Heart left ventricle (tissue), 16 donors: ENCODE measurements at places on chromosomes 3 and 15. TPM values are rescaled to one million over a fixed set of nuclear protein-coding genes. Genes with fewer than 3 reads are reported as not detected.
A peak's percentile ranks its signal among the peaks of the same experiment; 100 is the strongest.

GRCh38 chr3:77394046-77394445 is 354.1 kb downstream of the ROBO2 start:
- no peaks in the 10 kb centered on the region for H3K36me3 ChIP-seq
- no peak for DNase-seq
- H3K27ac ChIP-seq = no peak overlapping the region
- H3K4me3 ChIP-seq = no peak overlapping the region
- H3K27me3 ChIP-seq = no peaks in the 10 kb centered on the region

DNA sequence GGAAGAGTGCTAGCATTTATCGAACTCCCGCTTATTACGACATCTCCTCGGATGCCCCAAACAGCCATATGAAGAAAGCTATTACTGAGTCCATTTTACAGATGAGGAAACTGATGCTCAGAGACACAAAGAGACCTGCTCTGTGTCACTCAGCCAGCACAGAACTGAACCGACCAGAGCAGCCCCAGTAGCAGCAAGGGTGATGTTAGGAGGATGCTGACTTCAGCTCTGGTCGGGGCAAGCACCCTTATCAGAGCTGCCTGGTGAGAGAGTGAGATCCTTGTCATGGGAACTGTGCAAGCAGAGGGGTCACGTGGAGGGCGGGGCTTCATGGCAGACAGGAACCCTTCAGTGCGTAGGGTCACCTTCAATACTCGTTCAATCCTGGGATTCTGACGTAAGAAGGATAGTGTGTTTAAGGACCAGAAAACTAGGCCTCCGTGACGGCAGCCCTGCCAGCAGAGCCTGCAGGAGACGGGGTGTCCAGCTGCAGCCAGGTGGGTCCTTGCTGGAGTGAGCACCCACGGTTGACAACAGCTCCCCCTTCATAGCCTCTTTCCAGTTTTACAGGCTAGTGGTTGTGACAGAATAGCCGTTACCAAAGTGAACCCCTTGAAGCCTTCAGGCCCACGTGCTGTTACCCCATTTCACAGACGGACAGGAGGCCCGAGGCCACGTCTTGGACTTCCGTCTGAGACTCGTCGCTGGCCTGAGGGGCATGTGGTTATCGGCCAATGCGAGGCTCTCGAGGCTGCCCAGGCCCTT is 12.0 kb upstream of the IQSEC1 start:
- H3K27me3 ChIP-seq = no peaks in the 10 kb centered on the region
- H3K36me3 ChIP-seq = no peaks in the 10 kb centered on the region
- DNase-seq = no peak
- no peak overlapping the region for H3K27ac ChIP-seq
- peaks cover 24% of the 10 kb centered on the region for H3K4me1 ChIP-seq
- no peak overlapping the region for H3K4me3 ChIP-seq

The SEMA3G gene
- 16.2 TPM for total RNA-seq

- peak overlapping the region; percentile 25 for H3K27ac ChIP-seq
- H3K4me1 ChIP-seq = no peaks in the 10 kb centered on the region
- DNase-seq = no peak
Observed at GRCh38 chr3:172538368-172539151, 15.3 kb upstream of the TNFSF10 start.

- H3K4me1 ChIP-seq = no peaks in the 10 kb centered on the region
- H3K36me3 ChIP-seq = no peaks in the 10 kb centered on the region
- H3K27ac ChIP-seq = no peak overlapping the region
- H3K27me3 ChIP-seq = no peaks in the 10 kb centered on the region
- DNase-seq = no peak
- no peak overlapping the region for H3K4me3 ChIP-seq
Observed at GRCh38 chr3:16848007-16848406, 36.7 kb upstream of the PLCL2 start.

The CTXND1 gene
- 1.7 TPM for total RNA-seq

GRCh38 chr3:28726840-28727239 is 378.2 kb upstream of the AZI2 start:
- H3K4me1 ChIP-seq = no peaks in the 10 kb centered on the region
- H3K36me3 ChIP-seq = no peaks in the 10 kb centered on the region
- H3K27me3 ChIP-seq = no peaks in the 10 kb centered on the region
- no peak overlapping the region for H3K4me3 ChIP-seq

DNA sequence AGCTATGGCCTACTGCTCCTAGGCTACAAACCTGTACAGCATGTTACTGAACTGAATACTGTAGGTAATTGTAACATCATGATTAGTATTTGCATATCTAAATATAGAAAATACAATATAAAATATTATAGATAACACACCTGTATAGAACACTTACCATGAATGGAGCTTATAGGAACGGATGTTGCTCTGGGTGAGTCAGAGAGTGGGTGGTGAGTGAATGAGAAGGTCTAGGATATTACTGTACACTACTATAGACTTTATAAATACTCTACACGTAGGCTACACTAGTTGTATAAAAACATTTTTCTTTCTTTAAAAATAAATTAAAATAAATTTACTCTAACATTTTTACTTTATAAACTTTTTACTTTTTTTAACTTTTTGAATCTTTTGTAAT is 224.0 kb upstream of the CBLB start:
- H3K27me3 ChIP-seq = no peaks in the 10 kb centered on the region
- DNase-seq = no peak
- no peaks in the 10 kb centered on the region for H3K36me3 ChIP-seq
- H3K4me1 ChIP-seq = no peaks in the 10 kb centered on the region
- H3K27ac ChIP-seq = no peak overlapping the region
- H3K4me3 ChIP-seq = no peak overlapping the region

DNA sequence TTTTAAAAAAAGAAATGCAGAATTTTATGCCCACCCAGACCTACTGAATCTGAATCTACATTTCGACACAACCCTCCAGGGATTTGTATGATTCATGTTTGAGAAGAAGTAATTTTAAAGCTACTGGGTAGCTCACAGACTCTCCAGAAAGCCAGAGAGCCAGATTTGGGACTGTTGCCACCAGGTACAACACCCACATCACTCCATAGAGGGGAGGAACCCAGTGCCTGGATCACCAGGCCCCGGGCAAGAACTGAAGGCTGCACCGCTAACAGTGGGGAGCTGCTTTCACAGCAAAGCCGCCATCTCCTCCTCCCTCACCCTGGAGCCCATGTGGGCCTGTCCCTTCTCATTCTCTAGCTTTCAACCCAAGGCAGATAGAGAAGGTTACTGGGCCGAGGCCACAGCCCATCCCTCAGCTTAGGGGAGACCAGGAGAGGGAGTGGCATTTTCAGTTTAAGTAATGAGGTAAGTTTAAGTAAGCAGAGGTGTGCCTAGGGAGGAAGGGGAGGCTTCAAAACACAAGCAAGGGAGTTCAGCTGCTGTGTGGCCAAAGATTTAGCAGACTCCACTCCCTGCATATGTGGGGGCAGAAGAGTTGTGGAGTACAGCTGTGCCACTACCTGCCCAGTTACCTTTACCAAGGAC is 109.8 kb downstream of the IL12A start:
- no peak overlapping the region for H3K27ac ChIP-seq
- no peak overlapping the region for H3K4me3 ChIP-seq
- H3K27me3 ChIP-seq = no peaks in the 10 kb centered on the region
- no peaks in the 10 kb centered on the region for H3K36me3 ChIP-seq

- H3K27ac ChIP-seq = no peak overlapping the region
- no peaks in the 10 kb centered on the region for H3K27me3 ChIP-seq
- no peaks in the 10 kb centered on the region for H3K36me3 ChIP-seq
Observed at GRCh38 chr3:144175644-144176425, 204.2 kb downstream of the DIPK2A start.

The SOX2 gene
- total RNA-seq = 0.16 TPM

DNA sequence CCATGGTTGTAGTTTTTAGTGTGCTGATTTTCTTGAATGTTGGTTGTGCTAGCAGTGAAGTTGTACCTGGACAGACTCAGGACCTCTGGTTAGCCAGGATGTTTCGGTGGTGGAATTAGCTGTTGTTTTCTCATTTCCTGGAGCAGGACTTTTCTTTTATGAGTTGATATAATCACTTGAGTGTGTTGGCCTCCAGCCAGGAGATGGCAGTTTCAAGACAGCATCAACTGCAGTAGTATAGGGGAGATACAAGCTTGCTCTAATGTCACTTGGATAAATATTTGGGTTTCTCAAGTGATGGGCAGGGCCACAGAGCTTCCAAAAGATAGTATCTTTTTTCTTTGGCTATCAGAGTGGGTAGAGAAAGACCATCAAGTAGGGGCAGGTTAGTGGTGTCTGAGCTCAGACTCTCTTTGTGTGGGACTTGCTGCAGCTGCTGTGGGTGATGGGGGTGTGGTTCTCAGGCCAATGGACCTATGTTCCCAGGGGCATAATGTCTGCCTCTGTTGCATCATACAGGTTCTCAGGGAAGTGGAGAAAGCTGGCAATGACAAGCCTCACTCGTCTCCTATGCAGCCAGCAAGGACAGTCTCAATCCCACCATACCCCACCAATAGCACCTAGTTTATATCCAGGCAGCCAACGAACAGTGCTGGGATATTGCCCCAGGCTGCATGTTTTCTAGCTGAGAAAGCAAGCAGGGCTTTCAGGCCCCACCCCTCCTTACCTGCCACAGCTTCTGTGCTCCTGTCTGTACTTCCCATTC is 14.6 kb upstream of the OR5K2 start:
- H3K4me3 ChIP-seq = no peak overlapping the region
- no peak overlapping the region for H3K27ac ChIP-seq
- H3K27me3 ChIP-seq = no peaks in the 10 kb centered on the region
- no peaks in the 10 kb centered on the region for H3K4me1 ChIP-seq

- no peak overlapping the region for H3K27ac ChIP-seq
- no peak overlapping the region for H3K4me3 ChIP-seq
Observed at GRCh38 chr3:72597756-72598195, 250.5 kb downstream of the SHQ1 start.

DNA sequence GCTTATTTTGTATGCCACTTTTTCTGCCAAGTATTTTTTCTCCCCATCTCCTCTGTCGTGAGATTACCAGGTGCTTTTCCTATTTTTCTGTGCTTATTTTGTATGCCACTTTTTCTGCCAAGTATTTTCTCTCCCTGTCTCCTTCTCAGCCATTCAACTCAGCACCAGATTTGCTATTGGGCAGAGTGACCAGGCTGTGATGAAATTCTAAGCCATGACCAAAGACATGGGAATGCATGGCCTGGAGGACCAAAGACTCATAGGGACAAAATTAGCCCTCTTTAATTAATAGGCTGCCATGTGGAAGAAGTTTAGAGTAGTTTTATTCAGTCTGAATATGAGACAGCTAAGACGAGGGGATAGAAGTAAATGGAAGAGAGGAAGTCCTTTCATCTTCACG is 257.4 kb downstream of the SQOR start:
- H3K27ac ChIP-seq = no peak overlapping the region
- H3K4me3 ChIP-seq = no peak overlapping the region
- no peak for DNase-seq
- peaks cover 10% of the 10 kb centered on the region for H3K4me1 ChIP-seq
- H3K36me3 ChIP-seq = no peaks in the 10 kb centered on the region

- no peak for DNase-seq
- H3K4me1 ChIP-seq = no peaks in the 10 kb centered on the region
- H3K4me3 ChIP-seq = no peak overlapping the region
- H3K27ac ChIP-seq = no peak overlapping the region
Observed at GRCh38 chr3:79954756-79955155, 187.0 kb upstream of the ROBO1 start.

The RASGRF1 gene
- total RNA-seq = 0.12 TPM

The LDHAL6B gene
- total RNA-seq = not detected

DNA sequence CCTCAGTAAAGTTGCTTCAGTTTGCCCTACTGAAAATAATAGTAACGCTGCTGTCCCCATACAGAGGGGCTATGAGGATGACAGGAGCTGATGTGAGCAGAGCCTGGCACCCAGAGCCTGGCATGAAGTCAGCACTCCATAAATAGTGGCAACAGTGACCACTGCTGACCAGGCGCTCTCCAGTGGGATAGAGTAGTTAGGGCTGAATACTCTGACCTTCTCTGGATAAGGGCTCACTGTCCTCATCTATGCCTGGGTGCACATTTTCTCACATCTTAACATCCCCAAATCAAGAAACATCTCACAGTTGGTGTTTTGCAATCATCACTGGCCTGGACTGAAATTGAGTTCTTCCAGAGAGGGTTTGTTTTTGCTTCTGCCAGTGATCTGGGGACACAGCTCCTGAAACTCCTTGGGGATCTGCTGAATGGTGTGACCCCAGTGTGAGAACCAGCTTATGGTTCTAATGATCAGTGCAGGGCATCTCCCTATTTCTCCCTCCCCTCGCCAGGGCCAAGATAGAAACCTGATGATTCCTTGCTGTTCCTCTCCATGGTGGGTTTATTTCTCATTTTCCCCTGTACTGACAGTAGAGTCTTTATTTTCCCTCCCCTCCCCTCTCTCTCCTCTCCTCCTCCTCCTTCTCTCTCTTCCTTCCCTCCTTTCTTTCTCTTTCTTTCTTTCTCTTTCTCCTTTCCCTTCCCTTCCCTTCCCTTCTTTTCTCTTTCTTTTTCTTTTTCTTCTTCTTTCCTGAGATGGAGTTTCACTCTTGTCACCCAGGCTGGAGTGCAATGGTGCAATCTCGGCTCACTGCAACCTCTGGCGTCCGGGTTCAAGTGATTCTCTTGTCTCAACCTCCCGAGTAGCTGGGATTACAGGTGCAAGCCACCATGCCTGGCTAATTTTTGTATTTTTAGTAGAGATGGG is 3.5 kb upstream of the PCSK6 start:
- no peak for DNase-seq
- H3K36me3 ChIP-seq = no peaks in the 10 kb centered on the region
- H3K4me3 ChIP-seq = no peak overlapping the region
- H3K27ac ChIP-seq = no peak overlapping the region
- peaks cover 6% of the 10 kb centered on the region for H3K27me3 ChIP-seq
- H3K4me1 ChIP-seq = no peaks in the 10 kb centered on the region

GRCh38 chr15:74387621-74388362 is 20.3 kb upstream of the CYP11A1 start:
- H3K4me3 ChIP-seq = no peak overlapping the region
- H3K36me3 ChIP-seq = no peaks in the 10 kb centered on the region
- peaks cover 20% of the 10 kb centered on the region for H3K4me1 ChIP-seq
- H3K27me3 ChIP-seq = no peaks in the 10 kb centered on the region

DNA sequence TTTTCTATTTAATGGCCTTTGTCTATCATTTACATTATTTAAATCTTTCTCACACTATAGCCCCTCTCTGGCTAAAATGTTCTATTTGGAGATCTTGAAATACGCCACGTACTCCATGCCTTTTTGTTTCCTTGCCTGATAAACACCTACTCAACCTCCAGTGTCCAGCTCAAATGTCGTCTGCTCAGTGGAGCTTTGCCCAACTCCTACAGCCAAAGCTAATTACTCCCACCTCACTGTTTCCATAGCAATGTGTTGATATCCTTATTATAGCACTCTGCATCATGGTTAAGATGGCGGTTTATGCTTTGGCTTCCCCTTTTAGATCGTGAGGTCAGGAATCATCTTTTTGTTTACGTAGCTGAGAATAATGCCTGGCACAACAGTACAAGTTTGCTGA is 55.9 kb downstream of the NGLY1 start:
- no peak overlapping the region for H3K27ac ChIP-seq
- no peak for DNase-seq
- H3K4me1 ChIP-seq = no peaks in the 10 kb centered on the region
- H3K36me3 ChIP-seq = peaks cover 9% of the 10 kb centered on the region
- H3K27me3 ChIP-seq = no peaks in the 10 kb centered on the region
